ENCODE measurements at places on chromosomes 16 and 17.

DNA sequence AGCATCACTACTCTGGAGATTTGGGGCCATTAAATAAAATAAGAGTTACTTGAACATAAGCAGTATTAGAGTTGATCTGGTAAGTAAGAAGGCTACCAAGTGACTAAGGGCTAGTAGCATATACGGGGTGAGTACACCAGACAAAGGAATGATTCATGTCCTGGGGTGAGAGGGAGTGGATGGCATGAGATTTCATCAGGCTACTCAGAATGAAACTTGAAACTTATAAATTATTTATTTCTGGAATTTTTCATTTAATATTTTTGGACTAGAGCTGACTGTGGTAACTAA lies 2.3 kb downstream of the SLFN5 start:
- no peak for DNase-seq

DNA sequence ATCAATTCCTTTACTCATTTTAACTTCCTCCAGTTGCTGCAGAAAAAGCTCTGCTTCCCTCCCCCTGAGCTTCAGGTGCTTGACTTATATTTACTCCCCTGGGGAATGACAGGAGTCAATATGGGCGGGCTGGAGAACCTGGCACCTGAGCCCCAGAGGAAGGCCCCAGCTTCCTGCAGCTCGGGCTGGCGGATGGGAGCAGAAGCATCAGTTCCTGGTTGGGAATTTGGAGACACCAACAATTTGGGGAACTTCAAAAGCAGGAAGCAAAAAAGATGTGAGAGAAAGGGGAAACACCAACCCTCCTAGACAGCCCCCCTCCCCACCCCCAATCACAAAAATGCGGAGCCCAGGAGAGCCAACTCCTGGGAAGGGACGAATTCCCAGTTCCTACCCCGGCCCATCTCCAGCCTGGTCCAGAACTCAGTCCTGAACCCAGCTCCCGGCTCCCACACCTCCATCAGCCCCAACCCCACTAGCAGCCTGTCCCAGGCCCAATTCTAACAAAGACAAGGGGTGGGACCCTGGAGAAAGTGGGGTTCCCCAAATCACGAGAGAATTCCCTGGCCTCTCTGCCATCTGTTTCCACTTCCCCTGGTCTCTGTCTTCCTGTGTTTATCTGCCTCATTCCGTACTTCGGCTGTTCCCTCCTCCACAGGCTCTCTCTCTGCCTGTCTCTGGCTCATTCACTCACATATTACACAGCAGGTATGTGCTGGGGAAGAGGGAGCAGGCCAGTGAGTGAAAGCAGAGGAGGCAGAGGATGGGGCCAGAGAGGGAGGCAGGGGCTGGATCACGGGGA lies 16.2 kb upstream of the ASGR2 start:
- no peak for DNase-seq

GRCh38 chr16:65769776-65770438 lies 596.6 kb upstream of the CDH5 start:
- DNase-seq: no peak

- no peak for DNase-seq
Observed at GRCh38 chr16:2048116-2048543, 345 bp downstream of the TSC2 start.

GRCh38 chr17:79619636-79620206 lies 8.9 kb upstream of the RBFOX3 start:
- no peak for DNase-seq

DNA sequence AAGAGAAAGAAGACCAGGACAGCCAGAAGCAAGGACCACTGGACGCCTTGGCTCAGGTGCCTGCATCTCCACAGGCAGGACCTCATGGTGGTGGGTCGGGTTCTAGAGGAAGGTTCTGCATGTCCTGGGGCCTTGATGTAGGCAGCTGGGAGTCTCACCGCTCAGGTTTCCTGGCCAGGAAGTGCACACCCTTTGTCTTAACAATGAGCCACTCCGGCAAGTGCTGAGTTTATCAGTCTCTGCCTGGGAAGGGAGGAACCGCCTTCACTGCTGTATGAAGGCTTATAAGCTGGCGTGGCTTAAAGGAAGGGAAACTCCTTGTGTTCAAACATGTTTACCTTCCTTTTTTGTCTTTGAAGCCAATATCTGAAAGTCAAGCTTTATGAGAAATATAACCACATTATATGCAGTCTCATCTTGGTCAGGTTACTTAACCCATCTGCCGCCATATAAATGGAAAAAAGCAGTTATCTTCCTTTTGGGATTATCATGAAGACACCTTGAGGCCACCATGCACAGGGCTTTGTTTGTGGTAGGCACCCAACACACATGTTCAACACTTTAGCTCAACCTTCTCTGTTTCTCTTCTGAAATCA lies at the start of gene ST6GALNAC1:
TSS of gene ST6GALNAC1 (minus strand) at position 205 of the 596 bp plus-strand sequence. CDS start at position 86, 119 bp downstream.
- DNase-seq: peak; percentile 12

DNA sequence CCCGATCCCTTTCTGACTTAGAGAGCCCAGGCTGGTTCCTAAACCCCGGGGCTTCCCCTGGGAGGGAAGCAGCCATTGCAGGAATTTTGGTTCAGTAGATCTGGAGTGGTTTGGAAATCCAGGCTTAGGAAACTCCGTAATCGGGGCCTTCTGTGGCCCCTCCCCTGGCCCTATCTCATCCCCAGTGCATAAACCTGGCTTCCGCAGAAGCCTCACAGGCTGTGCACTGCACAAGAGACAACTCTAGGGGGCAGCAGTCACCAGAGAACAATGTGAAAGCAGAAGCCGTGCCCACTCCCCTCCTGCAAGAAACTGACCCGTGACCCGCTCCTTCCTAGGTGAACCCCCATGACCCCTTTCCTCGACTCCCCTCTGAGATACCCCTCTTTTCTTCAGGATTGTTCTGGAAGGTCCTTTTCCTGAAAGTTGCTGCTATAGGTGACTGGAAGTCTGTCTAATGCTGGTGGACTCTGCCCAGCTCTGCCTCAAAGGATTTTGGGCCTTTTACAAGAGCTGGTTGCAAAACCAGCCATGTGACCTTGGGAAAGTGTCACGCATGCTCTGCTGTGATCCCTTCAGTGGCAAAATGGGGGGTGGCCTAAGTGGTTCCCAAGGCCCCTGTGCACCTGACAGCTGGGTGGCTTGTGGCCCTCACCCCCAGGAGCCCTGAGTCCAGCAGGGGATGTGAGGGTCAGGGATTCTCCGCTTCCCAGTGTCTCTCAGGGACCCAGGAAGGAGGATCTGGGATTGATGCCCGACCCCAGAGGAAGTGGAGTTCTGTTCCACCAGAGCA lies 14.4 kb downstream of the GUCY2D start:
- DNase-seq: peak; percentile 22

- no peak for DNase-seq
Observed at GRCh38 chr17:74773414-74773813, 2.7 kb downstream of the NAT9 start.

GRCh38 chr16:27421961-27422740 lies 20.2 kb downstream of the IL21R start:
- no peak for DNase-seq

GRCh38 chr16:28981517-28981916 lies 3.3 kb upstream of the LAT start:
- no peak for DNase-seq

DNA sequence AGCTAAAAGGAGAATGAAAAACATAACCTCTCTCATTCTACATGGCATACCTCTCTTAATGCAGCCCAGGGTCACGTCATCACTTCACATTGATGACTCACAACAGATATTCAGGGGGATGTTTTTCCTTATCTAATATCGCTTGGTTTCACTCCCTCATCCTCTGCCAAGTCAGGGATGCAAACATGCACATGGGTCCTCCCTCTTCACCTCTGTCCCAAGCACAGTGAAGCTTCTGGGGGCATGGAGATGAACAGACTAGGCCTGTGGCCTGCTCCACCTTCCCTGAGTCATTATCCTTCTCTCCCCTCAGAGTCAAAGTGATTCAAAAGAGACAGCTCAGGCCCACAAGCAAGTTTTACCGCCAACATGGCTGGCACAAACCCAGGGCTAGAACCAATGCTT lies 2.3 kb upstream of the MT2A start:
- no peak for DNase-seq

GRCh38 chr17:27578718-27579085 lies 52.3 kb upstream of the LGALS9 start:
- no peak for DNase-seq

GRCh38 chr16:66692341-66692740 lies 4.2 kb downstream of the CMTM4 start:
- no peak for DNase-seq

GRCh38 chr17:81825841-81826466 lies 7.1 kb downstream of the MCRIP1 start:
- DNase-seq: no peak

- DNase-seq: no peak
Observed at GRCh38 chr17:78117027-78117981, 11.3 kb downstream of the TMC6 start.

DNA sequence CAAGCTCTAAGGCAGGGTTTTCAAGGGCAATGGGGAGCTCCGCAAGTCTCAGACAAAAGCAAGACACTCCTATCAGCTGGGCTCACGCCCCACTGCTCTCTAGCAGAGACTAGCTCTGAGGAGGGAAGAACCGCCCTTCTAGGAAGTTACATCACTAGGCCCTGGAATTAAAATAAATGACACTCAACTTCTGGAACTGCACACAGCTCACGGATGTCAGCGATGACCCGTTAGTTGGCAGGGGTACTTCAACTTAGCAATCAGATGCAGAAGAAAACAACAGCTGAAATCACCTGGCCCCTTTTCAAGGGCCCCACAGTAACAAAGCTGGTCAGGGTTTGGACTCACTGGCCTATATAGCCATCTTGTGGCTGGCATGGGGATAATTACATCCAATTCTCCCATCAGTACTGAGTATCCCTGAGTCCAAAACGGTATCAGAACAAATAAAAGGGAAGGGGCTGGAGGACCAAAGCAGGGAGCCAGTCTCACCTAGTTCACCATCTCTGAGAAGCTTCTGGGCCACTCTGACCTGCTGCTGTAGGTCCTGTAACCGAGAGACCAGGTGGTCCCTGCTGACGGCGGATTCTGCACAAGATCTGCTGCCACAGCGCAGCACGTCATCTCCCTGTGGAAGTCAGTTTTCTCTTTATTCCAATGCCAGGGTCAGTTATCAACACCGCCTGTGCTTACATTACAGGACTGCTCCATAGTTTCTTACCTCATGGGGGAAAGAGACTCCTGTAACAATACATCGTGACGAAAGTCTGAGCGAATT lies 22.2 kb downstream of the SERPINF1 start:
- no peak for DNase-seq

GRCh38 chr16:81238296-81239011 lies at the start of gene BCO1:
Gene BCO1 (plus strand): TSS chr16:81238689. CDS start chr16:81238909, 220 bp downstream.
- no peak for DNase-seq

DNA sequence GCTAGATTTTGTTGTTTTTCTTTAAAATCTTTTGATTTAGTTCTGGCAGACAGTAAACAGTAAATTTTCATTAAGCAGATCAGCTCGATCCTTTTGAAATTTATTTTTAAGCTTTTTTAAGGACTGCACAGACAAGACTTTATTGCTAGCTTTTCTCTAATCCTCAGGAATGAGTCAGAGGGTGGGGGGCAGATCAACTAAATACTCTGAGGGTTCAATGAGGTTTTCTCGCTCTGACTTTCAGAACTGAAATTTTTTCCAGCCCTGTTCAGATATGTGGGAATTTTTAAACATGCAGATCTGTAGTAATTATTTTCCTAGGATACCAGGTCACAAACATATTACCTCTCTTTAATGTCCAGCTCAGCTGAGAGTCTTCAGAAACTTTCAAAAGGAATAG lies 977.2 kb downstream of the CDH11 start:
- DNase-seq: no peak

GRCh38 chr16:69924777-69925191 lies 26.4 kb upstream of the CLEC18A start:
- DNase-seq: no peak

DNA sequence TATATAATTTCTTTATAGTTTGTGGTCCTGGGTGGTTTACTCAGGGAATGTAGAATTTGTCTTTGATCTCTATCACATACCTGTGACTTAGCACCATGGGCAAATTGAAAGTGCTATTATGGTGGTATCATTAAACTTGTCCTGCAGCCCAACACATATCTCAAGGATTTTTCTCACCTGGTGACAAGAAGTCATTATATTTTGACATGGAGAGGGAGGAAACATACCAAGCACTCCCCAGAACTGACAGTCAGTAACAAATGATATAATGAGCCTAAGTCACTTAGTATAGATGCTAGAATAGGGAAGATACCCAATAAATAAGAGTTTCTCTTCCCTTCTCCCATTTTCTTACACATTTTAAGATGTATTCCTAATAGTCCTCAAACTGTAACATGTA lies 805.5 kb upstream of the KIF2B start:
- DNase-seq: no peak

DNA sequence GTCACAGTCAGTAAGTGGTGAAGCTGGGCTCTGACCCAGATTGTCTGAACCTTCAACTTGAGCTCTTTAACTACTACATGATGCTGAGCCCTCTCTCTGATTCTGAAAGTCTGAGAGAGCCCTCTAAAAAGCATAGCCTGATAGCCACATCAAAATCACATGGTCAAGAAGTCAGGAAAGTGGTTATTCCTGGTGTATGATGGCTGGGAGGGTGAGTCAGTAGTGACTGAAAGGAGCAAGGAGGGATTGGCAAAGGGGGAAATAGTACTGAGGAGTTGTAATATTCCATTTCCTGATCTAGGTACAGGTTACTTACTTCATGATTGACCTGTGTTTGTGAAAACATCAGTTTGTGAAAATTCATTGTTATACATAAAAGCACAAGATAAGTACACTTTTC lies 89.1 kb downstream of the SSH2 start:
- no peak for DNase-seq

- DNase-seq: no peak
Observed at GRCh38 chr17:31099016-31099415, 4.2 kb downstream of the NF1 start.

DNA sequence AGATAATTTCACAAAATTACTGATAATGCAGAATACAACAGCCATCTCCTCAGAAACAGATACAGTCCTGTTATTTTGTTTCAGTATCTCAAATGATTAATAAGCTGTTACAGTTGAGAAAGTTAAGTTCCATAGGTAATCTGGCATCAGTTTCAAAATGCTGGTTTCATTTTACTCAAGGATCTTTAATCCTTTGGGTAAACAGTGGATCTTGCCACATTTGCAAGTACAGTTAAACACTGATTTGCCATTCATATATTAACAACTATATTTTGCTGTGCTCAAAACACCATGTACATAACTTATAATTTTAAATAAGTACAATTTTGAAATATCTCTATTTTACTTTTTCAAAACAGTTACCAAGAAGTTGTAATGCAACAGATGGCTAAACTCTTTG lies 31.2 kb downstream of the RPGRIP1L start:
- DNase-seq: no peak

DNA sequence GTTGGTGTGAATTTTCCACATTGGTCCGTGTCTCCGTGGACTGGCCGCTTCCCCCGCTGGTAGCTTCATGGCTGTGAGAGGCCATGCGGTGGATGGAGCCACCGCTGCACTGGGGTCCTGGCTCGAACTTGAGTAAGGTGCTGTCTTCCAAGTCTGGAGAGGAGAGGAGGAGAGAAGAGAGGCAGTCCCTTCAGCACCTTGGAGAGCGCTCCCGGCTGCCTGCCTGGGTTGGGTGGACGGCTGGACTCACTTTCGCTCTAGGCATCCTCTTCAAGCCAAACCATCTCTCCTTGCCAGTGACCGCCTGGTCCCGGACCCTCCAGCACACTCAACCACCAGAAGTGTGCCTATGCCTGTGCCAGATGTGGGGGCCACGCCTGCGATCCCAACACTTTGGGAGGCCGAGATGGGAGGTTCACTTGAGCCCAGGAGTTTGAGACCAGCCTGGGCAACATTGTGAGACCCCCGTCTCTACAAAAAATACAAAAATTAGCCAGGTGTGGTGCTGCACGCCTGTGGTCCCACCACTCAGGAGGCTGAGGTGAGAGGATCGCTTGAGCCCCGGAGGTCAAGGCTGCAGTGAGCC lies 6.2 kb downstream of the JPH3 start:
- peak; percentile 19 for DNase-seq
